C1 segment of cervical spinal cord (tissue), 14 donors: ENCODE measurements at places on chromosomes 16 and 17.
A peak's percentile ranks its signal among the peaks of the same experiment; 100 is the strongest.

- DNase-seq: peak; percentile 59
Observed at GRCh38 chr17:3667366-3668278, 756 bp downstream of the TAX1BP3 start.

- no peak for DNase-seq
Observed at GRCh38 chr16:53770641-53771040, 66.7 kb downstream of the FTO start.

- DNase-seq: no peak
Observed at GRCh38 chr16:19269098-19269497, 16.4 kb upstream of the CLEC19A start.

GRCh38 chr16:83581994-83582747 is 225.6 kb upstream of the HSBP1 start:
- no peak for DNase-seq

- DNase-seq: no peak
Observed at GRCh38 chr17:37787055-37787757, 42.3 kb upstream of the HNF1B start.

DNA sequence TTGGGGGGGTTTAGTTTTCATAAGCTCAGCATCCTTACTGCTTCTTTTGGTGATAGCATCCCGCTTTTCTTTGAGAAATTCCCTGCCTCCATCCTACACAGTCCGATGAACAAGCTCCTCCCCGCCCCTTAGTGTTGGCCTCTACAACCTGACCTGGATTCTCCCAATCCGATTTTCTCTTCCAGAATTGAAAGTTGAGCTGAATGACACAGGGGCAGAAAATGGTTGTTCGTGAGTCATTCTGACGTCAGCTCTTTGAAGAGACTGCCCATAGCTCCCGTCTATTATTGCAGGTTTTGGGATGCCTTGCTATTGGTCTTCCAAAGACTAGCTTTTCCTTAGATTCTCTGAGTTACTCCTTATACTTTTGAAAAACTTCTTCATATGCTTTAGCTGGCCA is 279.7 kb downstream of the SLC39A11 start:
- no peak for DNase-seq

DNA sequence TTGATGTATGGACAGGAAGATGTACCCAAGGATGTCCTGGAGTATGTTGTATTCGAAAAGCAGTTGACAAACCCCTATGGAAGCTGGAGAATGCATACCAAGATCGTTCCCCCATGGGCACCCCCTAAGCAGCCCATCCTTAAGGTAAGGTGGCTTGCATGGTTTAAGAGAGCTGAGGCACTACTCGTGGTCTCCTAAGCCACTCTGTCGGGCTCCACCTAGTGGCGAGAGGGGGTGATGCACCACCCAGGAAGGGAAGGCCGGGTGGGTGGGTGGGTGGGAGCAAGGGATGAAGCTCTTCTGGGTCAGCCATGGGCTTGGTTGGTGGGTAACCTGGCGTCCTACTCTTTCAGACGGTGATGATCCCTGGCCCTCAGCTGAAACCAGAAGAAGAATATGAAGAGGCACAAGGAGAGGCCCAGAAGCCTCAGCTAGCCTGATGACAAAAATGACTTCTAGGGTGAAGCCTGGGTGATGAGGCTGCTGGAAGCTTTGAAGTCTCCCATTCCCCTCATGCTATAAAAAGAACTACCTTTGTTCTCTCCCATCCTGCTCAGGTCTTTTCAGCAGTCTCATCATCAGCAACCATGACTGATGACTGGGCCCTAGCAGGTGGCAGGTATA is 21.5 kb downstream of the GPR179 start:
- no peak for DNase-seq

DNA sequence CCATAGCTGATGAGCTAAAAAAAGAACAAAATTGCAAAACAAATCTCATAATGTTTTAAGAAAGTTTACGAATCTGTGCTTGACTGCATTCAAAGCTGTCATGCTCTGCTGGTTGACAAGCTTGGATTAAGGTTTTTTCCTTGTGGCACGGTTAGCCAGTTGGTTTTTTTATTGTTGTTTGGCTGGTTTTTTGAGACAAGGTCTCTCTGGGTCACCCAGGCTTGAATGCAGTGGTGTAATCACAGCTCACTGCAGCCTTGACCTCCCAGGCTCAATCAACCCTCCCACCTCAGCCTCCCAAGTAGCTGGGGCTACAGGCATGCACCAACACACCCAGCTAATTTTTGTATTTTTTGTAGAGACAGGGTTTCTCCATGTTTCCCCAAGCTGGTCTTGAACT is 45.7 kb downstream of the PHKB start:
- no peak for DNase-seq

GRCh38 chr17:57752031-57752905 is 7.2 kb upstream of the CCDC182 start:
- DNase-seq: no peak

GRCh38 chr16:11682655-11683096 is 14.4 kb downstream of the SNN start:
- DNase-seq: no peak

- no peak for DNase-seq
Observed at GRCh38 chr16:9545522-9546437, 454.3 kb downstream of the HAPSTR1 start.

DNA sequence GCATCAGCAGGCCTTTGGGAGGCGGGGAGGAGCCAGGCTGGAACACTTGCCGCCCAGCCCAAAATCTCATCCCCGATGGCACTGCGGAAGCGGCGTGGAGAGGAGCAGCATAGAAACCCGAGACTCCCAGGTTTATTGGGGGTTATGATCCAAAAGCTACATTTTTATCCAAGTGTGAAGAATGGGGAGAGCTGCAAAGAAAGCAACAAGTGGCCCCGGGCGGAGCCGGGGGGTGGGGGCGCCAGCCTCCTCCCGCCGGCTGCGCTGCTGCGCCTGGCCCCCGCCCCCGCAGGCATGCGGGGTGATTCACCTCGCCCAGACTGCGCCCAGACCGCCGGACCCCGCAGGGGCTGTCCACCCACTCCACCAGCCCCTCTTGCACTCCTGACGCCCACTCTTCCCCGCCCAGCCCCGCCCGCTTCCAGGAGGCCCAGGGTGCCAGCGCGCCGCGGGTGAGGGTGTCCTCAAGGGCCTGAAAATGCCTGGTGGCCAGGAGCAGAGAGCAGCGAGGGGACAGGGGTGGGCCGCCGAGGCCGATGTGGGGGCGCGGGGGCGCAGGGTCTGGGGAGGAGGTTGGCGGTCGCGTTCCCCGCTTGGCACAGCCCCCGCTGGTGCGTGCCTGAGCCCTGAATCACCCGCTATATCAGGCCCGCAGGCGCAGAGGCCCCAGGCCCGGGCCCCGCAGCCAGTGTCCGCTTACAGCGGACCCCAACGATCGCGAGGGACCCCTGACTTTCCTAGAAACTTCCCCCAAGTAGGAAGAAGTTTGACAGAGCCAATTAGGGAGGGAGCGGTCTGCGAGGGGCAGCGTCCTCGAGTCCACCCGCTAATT is 1.3 kb downstream of the CAVIN1 start:
- DNase-seq: no peak

GRCh38 chr17:71460943-71461342 is 659.9 kb upstream of the SOX9 start:
- no peak for DNase-seq

- DNase-seq: no peak
Observed at GRCh38 chr17:39271546-39271945, 45.8 kb upstream of the STAC2 start.

- DNase-seq: no peak
Observed at GRCh38 chr17:14616528-14616927, 315.6 kb downstream of the HS3ST3B1 start.

- DNase-seq: no peak
Observed at GRCh38 chr16:89523680-89524344, 15.6 kb downstream of the SPG7 start.

DNA sequence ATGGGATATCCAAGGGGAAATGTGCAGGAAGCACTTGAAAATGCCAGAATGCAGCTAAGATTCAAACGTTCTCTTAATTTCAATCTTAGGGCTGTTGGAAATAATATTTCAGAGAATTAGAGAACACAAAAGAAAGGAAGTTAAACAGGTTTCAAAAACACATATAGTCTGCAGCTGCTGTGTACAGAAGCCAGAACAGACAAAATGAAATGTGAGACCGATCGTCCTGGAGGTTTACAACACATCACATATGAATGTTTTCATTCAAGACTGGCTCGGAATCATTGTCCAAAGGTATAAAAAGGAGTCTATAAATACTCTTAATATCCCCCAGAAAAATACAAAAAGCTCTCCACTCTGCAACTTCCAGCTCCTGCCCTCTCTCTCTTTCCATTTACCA is 14.3 kb downstream of the CYTH1 start:
- DNase-seq: no peak

DNA sequence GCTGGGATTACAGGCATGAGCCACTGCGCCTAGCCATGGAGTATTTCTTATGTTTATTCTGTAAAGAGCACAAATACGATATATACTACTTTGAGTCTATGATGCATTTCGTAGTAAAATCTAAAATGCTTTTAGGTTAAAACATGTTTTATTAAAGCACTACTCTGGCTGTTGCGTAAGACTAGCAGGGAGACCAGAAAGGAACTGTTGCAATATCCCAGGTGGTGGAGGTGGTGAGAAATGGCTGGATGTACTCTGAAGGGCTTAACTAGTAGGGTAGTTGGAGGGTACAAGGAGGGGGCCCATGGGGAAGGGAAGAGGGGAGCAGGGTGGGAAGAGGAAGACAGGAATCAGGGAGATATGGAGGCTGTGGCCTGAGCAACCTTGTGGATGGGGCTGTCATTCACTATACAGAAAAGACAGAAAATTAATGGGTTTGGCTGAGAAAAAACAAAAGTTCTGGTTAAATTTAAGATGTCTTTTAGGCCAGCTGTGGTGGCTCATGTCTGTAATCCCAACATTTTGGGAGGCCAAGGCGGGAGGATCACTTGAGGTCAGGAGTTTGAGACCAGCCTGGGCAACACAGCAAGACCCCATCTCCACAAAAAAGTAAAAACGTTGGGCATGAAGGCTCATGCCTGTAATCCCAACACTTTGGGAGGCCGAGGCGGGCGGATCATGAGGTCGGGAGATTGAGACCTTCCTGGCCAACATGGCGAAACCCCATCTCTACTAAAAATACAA is 35.8 kb downstream of the ST3GAL2 start:
- DNase-seq: no peak

DNA sequence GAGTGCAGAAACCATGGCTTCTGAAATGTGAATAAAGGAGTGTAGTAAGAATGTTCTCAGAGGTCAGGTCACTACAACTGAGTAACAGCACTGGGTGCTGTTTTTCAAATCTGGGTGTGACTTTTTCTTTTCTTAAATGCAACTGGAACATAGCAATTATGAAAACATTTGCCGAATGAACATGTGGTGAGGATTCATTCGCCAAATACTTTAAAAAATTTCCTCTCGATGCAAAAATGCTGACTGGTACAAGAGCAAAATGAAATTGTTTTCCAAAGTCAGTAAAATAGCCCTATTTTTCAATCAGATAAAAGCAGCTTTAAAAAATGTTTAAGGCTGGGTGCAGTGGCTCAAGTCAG is 18.6 kb downstream of the ZDHHC7 start:
- no peak for DNase-seq

DNA sequence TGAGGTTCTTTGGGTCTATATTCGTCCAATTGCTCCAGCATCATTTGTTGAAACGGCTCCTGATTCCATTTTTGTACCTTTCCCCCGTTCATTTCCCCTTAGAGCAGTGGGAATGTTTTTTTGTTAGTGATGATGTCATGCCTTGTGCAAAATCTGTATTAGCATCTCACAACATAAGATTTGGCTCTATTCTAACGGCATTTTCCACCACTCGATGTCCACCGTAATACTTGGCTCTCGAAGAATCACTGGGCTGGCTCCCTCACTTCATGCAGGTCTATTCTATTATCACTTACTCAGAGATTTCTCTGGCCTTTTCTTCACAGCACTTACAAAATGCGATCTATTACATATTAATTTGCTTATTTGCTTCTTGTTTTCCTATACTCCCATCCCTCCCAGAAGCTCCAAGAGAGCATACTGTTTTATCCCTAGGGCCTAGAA is 571 bp upstream of the NME1 start:
- DNase-seq: no peak

GRCh38 chr16:2422123-2422867 is 7.0 kb upstream of the CCNF start:
- DNase-seq: no peak

DNA sequence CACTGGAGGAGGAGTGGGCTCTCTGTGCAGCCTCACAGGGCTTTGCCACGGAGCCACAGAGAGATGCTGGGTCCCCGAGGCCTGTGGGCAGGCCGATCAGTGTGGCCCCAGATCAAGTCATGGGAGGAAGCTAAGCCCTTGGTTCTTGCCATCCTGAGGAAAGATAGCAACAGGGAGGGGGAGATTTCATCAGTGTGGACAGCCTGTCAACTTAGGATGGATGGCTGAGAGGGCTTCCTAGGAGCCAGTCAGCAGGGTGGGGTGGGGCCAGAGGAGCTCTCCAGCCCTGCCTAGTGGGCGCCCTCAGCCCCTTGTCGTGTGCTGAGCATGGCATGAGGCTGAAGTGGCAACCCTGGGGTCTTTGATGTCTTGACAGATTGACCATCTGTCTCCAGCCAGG is 3.9 kb downstream of the NXPH3 start:
- no peak for DNase-seq

DNA sequence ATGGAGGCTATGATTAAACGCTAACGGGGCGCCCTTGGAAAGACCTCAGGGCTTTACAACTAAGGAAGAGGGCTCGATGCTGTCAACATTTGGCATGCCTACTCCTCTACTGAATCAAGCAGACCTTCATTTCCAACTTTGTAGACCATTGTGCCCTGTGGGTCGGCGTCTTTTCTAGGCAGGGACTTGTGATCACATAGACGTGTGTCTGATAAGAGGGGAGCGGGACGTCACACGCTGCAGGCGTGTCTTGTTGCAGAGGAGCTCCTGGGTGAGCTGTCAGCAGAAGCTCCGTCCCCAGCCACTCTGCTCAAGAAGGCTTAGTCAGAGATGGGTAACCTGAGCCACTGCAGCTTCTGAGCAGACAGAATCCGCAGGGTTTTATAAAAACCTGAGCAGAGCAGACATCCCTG is 2.8 kb downstream of the MAPK8IP3 start:
- DNase-seq: no peak

DNA sequence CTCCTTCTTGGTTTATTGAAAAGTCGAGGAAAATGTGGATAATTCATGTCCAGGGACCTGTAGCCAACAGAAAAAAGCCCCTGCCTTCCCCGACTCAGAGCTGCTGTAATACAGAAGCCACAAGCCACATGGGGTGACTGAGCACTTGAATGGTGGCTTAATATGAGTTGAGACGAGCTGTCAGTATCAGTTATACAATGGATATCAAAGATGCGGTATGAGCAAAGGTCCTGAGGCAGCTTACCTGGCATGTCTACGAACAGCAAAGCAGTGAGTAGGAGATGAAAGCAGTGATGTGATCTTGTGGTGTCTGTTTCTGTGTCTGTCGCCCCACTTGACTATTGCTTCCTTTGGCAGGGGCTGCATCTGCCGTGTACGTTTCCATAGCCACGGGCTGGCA is 12.2 kb upstream of the RMI2 start:
- DNase-seq: no peak

GRCh38 chr17:57281887-57282286 is 25.6 kb downstream of the MSI2 start:
- DNase-seq: no peak

DNA sequence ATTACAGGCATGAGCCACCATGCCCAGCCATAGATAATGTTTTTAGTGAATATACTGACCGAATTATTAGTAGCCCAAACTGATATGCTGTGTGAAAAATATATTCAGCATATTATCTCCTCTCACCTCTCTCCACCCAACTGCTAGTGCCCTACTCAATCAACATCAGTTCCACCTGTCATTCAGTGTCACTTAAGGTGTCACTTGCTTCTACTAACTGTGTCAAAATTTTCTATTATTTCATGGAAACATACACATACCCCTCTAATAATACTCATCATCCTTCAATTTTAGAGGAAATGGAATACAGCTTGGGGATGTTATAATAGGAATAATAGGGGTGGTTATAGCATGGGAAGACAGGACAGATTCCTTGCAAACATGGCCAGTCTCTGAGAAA is 12.6 kb downstream of the EFCAB3 start:
- DNase-seq: no peak
